ENCODE measurements at places on chromosomes 5 and 9. TPM values are rescaled to one million over a fixed set of nuclear protein-coding genes. Genes with fewer than 3 reads are reported as not detected.

PCDHA1 gene
- total RNA-seq = not detected

- H3K4me3 ChIP-seq = no peak overlapping the region
- DNase-seq = no peak
- peaks cover 3% of the 10 kb centered on the region for H3K36me3 ChIP-seq
- H3K27me3 ChIP-seq = peaks cover 6% of the 10 kb centered on the region
- no peak overlapping the region for H3K27ac ChIP-seq
- peaks cover 6% of the 10 kb centered on the region for H3K4me1 ChIP-seq
These were observed 18.7 kb upstream of the RHOBTB3 start for GRCh38 chr5:95712347-95712958.

DNA sequence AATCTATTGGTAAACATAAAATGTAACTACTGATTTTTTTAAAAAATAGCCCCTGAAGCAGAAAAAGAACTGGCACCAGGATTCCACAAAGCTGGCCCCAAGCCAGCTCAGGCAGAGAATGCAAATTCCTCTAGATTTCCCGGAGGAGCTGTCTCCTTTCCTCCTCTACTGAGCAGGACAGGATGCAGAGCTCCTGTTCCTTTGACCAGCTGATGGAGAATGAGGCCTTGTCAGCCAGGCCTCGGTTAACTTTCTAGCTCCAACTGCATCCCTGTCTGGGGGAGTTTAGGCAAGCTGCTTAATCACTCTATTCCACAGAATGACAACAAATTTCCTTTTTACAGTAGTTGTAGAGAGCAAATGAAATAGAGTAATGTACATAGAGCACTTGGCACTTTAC is 155.5 kb downstream of the GNAQ start:
- DNase-seq = no peak
- H3K27ac ChIP-seq = no peak overlapping the region
- H3K36me3 ChIP-seq = no peaks in the 10 kb centered on the region
- H3K4me1 ChIP-seq = peaks cover 21% of the 10 kb centered on the region

DNA sequence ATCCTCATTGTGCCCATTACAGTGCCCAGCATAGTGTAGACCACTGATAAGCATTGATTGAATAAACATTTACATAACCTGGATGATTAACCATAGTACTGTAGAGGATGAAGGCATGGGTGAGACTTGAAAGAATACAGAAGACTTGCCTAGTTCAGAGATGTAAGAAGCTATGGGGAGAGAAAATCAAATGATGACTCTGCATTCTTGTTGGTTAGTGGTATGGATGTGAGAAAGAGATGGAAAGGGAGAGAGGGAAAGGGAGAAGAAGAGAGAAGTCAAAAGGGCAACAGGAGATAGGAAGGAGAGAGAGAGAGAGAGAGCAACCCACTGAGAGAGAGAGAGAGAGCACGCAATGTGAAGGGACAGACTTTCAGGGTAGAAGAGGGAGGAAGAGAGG is 26.8 kb downstream of the YIPF5 start:
- H3K36me3 ChIP-seq = peaks cover 5% of the 10 kb centered on the region
- DNase-seq = no peak
- H3K27me3 ChIP-seq = peaks cover 36% of the 10 kb centered on the region
- no peak overlapping the region for H3K27ac ChIP-seq
- H3K4me3 ChIP-seq = no peak overlapping the region

- H3K4me3 ChIP-seq = no peak overlapping the region
- no peaks in the 10 kb centered on the region for H3K4me1 ChIP-seq
- H3K27me3 ChIP-seq = no peaks in the 10 kb centered on the region
- no peak for DNase-seq
These were observed 1450.4 kb upstream of the CDH9 start for GRCh38 chr5:28488752-28489151.

DNA sequence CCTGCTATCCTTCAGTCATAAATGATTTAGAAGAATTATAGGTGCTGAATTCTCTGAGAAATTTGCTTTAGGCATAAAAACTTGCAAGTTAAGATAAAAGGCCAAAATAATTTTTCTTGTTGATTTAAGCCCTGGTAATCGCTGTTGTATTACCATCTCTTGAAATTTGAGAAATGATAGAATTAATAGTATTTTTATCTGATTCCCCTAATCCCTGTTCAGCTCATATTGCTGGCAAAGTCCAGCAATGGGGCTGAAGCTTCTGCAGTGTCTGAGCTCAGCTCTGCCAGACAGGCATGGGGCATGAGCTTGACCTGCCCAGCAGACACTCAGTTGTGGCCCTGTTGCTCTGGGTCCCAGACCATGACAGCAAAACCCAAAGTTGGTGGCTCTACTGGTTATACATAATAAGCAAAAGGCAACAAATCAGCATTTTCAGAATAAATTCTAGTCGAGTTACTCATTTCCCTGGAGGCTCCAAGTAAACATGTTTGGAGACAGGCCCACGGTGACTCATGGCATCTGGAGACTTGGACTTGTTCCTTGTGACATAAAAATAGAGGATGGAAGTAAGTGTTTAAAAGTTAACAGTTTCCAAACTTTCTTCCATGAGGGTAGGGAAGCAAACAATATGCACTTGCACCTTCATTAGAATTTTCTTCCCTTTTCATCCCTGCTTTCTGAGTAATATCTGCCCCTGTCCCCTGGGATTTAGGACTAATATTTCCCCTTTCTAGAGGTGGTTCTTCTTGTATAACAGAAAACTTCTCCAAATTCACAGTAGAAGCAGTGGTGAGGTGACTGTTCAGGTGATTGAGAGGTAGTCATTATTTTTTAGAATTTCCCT is 60.2 kb upstream of the SLC2A8 start:
- H3K27me3 ChIP-seq = peaks cover 22% of the 10 kb centered on the region
- H3K4me3 ChIP-seq = no peak overlapping the region
- peaks cover 15% of the 10 kb centered on the region for H3K36me3 ChIP-seq
- DNase-seq = no peak
- peaks cover 9% of the 10 kb centered on the region for H3K4me1 ChIP-seq

Data from T-helper 17 cell (primary cell).